Neural progenitor cell (in vitro differentiated cells): ENCODE measurements at places on chromosomes 1 and 21. TPM values are rescaled to one million over a fixed set of nuclear protein-coding genes. Genes with fewer than 3 reads are reported as not detected.

The PWP2 gene
- 6.9 and 9.8 TPM in 2 replicates for total RNA-seq

DNA sequence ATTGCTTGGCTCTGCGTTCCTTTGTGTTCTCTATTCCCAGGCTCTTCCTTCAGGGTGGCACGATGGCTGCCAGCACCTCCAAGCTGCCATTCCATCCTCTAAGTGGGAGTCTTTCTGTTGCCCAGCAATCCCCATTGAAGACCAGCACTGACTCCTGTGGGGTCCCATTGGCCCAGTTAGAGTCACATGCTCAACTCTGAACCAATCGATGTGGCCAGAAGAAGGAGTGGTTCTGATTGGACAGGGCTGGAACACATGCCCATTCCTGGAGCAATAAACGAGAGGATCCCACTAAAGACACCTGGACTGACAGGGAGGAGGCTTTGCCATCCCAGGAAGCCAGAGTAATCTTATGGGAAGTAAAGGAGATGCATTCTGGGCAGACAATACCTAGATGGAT, 97.2 kb upstream of the IGSF21 start:
- no peak for DNase-seq

The SFN gene
- total RNA-seq, result 0.21 and 0.99 TPM in 2 replicates

The GJA9 gene
- total RNA-seq, result not detected in 2 replicates

DNA sequence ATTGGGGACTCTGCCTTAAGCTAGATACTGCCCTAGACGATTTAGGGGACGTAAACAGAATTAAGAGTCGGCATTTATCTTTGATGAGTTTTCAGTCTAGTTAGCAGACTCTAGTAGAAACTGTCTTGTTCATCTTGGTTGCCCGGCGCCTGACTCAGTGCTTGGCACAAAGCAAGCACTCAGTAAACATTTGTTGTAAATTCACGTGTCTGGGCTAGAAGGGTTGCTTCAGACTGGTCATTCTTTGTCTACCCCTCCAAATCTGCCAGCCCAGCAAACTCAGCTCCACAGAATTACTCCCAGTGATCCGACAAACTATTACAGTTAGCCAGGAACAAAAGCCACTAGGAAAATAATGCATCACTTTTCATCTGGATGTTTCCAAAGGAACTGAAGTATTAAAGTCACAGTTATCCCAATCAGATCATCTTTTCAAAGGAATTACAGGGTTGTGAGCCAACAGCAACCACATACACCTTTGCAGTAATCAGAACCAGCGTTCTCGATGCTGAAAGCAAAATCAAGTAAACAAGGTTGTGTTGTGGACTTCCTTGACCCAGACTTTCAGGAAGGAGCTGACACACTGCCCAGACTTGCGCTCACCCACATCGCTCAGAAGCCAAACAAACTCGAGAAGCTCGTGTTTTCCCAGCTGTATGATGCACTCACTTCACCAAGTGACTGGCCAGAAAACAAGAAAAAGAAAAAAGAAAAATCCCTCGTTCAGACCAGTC, 66.5 kb upstream of the GADD45A start:
- DNase-seq, result no peak

DNA sequence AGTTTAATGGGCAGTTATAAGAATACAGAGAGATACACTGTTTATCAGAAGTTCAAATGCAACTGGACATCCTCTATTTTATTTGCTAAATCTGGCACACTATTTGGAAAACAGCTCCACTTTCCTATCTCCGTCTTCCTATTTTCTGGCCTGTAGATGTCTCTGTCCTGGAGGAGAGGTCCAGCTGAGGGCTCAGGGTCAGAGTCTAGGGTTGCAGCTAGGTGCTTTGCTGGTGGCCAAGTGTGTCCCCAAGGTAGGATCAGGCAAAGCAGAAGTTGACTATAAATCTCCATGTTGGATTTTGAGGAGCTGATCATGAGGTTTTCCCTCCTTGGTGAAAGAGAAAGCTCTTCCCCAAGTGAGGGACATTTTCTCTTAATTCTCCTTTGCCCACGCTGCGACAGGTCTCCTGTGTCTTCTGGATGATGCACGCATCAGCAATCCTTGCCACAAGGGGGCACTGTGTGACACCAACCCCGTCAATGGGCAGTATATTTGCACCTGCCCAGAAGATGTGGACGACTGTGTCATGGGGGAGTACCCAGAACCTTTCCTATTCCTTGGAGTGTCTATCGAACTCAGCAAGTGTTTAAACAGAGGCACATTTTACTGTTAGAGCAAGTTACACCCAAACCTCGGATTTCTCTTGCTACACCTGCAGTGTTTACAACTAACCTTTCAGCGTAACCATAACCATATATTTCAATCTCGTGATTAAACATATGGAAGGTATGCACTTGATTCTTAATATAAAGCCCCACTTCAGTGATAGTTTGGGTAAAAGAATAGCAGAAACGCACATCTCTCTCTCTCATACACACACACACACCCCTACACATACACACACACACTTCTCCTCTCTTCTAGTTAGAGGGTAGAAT, 10.2 kb downstream of the ADAM30 start:
- peak; percentile 71 for DNase-seq

The COL24A1 gene
- not detected in 2 replicates for total RNA-seq

DNA sequence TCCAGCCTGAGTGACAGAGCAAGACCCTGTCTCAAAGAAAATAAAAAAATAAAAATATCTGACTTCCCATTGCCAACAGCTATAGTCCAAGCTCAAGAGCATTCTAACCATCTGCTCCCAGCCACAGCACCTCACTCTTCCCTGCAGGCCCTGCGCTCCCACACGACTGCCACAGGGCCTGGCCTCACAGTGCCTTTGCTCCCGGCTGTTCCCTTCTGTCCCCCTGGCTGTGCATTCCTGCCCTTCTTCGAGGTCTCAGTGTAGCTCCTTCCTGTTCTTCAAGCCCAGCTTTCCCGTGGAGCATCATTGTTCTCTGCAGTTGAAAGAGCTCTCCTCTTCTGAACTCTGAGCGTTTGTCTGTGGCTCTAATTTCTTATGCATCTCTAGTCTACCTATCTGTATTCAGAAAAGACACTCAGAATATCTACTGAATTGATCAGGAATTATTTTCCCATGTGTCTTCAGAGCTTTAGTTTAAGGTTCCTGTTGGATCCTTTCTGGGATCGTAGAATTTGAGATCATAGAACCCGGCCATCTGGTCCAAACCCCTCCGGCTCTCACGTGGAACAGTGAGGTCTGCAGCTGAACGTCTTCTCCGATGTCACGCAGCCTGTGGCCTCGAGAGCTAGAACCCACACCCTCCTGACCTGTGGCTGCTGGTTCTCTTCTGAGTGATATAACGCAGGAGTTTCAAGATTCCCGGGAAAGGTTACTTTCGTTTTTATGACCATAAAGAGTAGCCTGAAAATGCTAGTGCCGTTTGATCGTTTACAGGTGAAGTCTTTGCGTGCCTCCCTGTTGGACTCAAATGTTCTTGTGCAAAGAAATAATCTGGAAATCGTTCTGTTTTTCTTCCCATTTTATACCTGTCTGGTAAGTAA, 54.4 kb downstream of the DOP1B start:
- peak; percentile 57 for DNase-seq

- DNase-seq, result no peak
Observed at GRCh38 chr1:223815865-223816264, 29.9 kb downstream of the TP53BP2 start.

The ARMH1 gene
- 3.6 and 11.4 TPM in 2 replicates for total RNA-seq

DNA sequence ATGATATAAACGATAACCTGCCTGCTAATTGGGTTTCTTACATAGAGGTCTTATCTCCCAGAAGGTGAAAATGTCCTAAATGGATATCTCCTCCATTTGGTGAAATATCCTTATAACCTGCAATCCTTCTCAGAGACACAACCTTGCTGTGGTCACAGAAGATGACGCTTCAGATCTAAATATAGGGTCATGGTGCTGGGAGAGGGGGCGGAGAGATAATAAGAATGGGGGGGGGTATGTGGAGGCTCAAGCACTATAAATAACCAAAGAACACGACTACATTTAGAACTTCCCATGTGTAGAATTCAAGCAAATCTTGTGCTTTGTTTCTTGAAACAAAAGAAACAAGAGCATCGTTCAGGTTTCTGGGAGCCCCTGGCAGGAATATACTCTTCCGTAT, 260.6 kb upstream of the ESRRG start:
- DNase-seq, result no peak

- no peak for DNase-seq
Observed at GRCh38 chr1:96538111-96538641, 183.4 kb upstream of the PTBP2 start.

The CBS gene
- 56.9 and 118 TPM in 2 replicates for total RNA-seq

The CYP2J2 gene
- 0.07 and 0.19 TPM in 2 replicates for total RNA-seq

DNA sequence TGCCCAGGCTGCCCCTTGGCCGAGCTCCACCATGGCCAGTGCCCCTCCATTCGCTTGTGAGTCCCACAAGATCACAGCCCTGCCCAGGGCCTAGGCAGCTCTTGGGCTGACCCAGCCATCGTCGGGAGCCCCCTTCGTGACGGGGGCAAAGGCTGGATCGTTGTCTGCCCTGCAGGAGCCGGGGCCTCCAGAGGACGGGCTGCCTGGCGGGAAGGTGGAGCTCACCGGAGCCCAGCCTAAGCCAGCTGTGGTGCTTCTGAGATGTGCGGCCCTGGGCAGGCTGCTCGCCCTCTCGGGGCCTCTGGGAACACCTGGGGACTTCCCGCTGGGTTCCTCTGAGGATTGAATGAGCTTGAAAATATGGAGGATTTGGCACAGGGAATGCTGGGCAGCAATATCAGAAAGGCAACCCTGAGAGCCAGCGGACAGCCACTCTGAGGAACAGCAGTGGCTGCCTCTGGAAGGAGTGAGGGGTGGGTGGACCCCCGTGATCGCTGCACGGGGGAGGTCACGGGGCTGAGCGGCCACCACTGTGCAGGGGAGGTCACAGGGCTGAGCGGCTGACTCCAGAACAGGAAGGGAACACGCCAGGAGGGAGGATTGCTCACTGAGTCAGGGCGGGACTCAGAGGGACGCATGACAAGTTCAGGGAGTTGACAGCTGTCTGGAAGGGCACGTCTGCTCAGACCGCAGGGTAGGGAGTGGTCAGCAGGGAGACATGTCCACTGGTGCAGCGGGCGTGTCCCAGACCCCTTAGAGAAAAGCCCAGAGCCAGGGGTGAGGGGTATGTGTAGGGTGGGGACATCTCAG, 19.3 kb downstream of the TP73 start:
- DNase-seq, result no peak

The OVAAL gene
- total RNA-seq, result not detected in 2 replicates

DNA sequence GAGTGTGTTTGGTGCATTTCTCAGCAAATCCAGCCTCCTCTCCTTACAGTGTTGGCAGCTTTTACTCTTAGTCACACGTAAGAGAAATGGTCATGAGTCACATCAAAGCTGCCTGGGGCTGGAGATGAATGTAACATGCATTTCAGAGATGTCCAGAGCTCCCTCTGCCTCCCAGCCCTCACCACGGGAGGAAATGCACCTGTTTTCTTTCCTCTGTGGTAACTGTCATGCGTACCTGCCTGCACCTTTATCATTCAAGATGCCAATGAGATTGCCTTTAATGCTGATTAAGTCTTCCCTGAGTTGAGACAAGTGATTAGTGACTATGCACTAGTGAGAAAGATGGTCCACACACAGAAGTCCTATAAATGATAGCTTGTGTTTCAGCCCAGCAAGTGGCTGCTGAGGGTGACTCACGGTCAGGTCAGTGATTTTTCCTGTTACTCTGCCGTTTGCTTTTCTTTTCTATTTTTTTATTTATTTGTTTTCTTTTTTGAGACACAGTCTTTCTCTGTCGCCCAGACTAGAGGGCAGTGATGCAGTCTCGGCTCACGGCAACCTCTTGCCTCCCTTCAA, 277.3 kb upstream of the FMN2 start:
- no peak for DNase-seq

GRCh38 chr1:25881266-25881665, 5.8 kb upstream of the PAQR7 start:
- DNase-seq, result no peak

The PRRX1 gene
- 0.09 and 0.19 TPM in 2 replicates for total RNA-seq

DNA sequence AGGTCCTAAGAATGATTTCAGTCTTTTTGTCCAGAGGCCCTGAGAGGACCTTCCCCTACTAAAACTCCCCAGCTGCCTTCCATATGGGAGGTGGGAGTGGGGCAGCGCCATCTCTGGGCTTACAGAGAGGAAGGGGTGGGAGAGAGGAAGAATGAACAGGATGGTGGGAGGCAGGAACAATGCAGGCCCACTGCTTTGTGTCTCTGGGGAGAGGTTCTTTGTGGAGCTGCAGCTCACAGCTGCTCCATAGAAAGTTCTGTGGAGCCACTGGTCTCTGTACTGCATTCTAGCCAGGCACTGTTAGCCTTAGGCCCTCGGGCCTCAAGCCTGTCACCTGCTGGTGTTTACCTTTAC, 43.6 kb upstream of the A3GALT2 start:
- DNase-seq, result peak; percentile 71

The RC3H1 gene
- total RNA-seq, result 32.4 and 32.8 TPM in 2 replicates

DNA sequence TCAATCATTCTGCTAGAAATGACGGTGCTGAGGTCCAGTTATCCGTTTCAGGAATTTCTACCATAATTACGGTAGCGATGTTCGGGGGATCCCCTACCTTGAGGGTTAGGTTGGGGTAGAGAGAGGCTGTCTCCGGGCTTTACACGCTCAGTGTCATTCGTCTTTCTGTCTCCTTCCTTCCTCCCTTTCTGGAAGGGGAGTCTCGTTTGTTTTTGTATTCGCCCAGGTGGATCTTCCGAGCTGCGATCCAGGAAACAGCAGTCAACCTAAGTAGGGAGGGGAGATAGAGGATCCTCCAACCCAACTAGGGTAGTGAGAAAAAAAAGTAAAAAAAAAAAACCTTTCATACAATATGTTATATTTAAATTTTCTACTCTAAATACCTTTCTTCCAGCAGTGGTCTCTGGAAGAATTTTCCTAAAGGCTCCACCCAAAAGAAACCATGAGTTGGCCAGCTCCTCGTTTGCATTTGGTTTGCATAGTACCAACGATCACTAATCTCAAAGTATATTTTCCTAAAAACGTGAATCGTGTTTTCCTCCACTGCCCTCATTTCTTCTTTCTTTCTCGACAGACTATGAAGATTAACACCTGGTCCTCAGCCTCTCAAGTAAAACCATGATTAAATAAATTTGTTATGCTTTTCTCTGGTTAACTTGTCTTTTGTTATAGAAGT, 611 bp upstream of the PIK3C2B start:
- DNase-seq, result no peak

DNA sequence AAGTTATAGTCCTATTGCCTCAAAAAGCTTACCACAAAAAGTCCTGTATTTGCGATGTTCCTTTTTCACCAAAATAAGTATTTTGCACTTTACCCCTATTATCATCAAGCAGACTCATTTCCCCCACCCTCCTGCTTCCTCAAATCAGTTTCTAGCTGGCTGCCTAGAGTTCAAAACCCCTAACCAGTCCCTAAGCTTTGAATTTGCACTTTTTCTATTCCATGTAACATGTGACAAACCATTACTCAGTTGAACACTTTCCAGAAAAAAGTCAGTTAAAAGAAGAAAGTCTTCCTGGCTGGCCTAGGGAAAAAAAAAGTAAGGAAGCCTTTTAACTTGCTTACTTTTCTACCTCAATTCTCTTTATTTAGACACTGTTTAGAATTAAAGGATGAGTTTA, 8.2 kb downstream of the CEP170 start:
- DNase-seq, result no peak

GRCh38 chr1:203625628-203626019, 1.0 kb upstream of the ATP2B4 start:
- no peak for DNase-seq

DNA sequence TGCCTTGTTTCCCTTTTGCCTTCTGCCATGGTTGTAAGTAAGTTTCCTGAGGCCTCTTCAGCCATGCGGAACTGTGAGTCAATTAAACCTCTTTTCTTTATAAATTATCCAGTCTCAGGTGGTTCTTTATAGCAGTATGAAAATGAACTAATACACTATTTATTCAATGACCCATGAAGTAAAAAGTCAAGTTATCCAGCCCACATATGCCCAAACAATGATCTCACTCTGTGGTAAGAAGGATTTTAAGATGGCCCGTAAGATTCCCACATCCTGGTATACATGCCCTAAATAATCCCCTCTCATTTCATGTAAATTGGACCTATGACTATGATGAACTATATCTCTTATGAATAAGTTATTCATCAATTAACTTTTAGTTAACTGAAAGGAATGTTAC, 1008.3 kb upstream of the B3GALT2 start:
- no peak for DNase-seq
